ENCODE measurements at places on chromosomes 5 and 9.

- DNase-seq, result no peak
Observed at GRCh38 chr9:121249563-121249962, 18.4 kb upstream of the GSN start.

GRCh38 chr5:6383376-6383775 is 5.0 kb upstream of the MED10 start:
- no peak for DNase-seq

GRCh38 chr9:116497095-116497890 is 189.8 kb upstream of the TRIM32 start:
- no peak for DNase-seq

GRCh38 chr5:160450164-160450932 is 28.7 kb downstream of the PTTG1 start:
- DNase-seq, result no peak

- no peak for DNase-seq
Observed at GRCh38 chr5:893137-893506, 438 bp downstream of the TRIP13 start.

- no peak for DNase-seq
Observed at GRCh38 chr5:10505517-10506095, 58.3 kb upstream of the ANKRD33B start.

DNA sequence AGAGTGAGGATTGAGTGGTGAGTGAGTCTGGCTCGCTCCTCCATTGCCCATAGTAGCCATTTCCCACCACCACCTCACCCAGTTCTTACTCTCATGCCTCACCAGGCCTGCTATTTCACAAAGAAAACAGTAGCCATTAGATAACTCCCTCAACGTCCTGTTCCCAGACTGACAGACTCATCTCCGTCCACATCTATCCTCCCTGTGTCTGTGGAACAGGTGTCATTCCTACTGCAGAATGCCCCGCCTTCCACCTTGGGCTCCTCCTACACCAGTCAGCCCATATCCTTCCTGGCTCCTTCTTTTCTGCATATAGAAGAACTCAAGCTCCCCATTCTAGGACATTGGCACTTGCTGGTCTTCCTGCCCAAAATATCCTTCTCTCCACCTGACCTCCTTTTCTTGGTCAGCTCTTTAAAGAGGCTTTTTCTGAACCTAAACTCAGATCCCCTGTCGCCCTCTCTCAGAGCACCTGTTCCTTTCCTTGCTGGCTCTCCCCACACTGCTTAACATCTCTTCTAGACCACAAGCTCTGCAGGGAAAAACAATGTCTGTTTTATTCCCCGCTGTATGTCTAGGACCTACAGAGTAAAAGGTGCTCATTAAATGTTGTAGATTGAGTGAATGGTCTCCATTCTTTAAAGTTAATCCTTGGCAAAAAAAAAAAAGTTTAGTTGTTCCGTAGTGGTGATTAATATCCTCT is 3.2 kb downstream of the TNFAIP8 start:
- DNase-seq, result no peak

- DNase-seq, result no peak
Observed at GRCh38 chr5:173294673-173295320, 33.4 kb downstream of the STC2 start.

- DNase-seq, result no peak
Observed at GRCh38 chr5:154309805-154310204, 119.3 kb downstream of the GALNT10 start.

Measured in stimulated activated CD8-positive, alpha-beta memory T cell treated with anti-CD3 and anti-CD28 coated beads, Interleukin-12 subunit alpha, Interleukin-12 subunit beta, amount 100 ng/mL, for 1 hour (primary cell).